CD8-positive, alpha-beta memory T cell (primary cell): ENCODE measurements at places on chromosomes 2 and 18.

- DNase-seq: no peak
Observed at GRCh38 chr18:51070545-51070944, 40.5 kb downstream of the SMAD4 start.

- DNase-seq: no peak
Observed at GRCh38 chr2:67374949-67375348, 22.2 kb upstream of the ETAA1 start.

DNA sequence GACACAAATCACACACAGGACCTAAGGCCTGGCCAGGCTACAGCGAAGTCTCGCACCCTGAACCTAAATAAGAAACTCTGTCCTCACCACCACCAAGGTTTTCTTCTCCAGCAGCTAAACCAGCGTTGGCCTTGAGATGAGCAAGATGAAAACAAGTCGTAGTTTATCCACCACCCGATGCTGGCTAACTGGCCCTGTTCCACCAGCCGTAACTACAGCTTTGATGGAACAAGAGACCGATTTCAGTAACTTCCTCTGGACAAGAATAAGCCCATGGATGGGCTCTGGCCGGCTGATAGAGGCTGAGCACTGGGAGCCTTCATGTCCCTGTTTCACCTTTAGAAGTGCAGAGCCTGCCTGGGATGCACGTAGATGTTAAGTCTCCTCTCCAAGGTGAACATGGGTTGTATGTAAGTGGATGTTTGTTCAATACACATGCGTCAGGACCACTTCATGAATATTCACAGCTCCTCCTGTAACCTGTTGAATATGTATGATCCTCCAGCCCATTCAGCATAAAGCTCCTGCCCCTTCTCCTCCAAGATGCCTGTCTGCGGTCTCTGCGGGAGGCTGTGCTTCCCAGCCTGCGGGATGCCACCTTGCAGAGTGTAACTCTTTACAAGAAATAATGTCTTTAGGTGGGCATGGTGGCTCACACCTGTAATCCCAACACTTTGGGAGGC is 24.2 kb downstream of the ADI1 start:
- no peak for DNase-seq

DNA sequence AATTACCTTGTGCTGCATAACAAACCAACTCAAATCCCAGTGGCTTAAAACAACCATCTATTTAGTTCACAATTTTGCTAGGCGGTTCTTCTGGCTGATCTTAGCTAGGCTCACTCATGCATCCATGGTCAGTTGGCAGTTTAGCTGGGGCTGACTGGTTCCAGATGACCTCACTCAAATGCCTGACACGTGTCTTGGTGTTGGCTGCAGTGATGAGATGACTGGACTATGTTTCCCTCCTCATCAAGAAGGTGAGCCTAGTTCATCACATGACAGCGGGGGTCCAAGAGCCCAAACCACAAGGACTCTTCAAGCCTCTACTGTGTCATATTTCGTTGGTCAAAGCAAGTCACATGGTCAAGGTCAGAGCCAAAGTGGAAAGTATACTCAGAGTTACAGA is 42.7 kb upstream of the ACTR3 start:
- DNase-seq: no peak

- DNase-seq: no peak
Observed at GRCh38 chr18:43061816-43062215, 53.7 kb downstream of the RIT2 start.

- no peak for DNase-seq
Observed at GRCh38 chr2:183222751-183223150, 98.5 kb downstream of the NUP35 start.

GRCh38 chr2:18988631-18989232 is 369.7 kb downstream of the OSR1 start:
- DNase-seq: no peak

- DNase-seq: no peak
Observed at GRCh38 chr2:196171946-196172345, 568 bp upstream of the STK17B start.

GRCh38 chr2:46679761-46680160 is 200.4 kb downstream of the TMEM247 start:
- no peak for DNase-seq

DNA sequence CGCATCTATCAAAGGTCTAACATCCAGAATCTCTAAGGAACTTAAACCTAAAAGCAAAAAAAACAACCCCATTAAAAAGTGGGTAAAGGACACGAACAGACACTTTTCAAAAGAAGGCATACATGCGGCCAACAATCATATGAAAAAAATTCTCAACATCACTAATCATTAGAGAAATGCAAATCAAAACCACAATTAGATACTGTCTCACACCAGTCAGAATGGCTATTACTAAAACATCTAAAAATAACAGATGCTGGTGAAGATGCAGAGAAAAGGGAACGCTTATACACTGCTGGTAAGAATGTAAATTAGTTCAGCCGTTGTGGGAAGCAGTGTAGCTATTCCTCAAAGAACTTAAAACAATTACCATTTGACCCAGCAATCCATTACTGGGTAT is 38.0 kb downstream of the PPP3R1 start:
- no peak for DNase-seq

DNA sequence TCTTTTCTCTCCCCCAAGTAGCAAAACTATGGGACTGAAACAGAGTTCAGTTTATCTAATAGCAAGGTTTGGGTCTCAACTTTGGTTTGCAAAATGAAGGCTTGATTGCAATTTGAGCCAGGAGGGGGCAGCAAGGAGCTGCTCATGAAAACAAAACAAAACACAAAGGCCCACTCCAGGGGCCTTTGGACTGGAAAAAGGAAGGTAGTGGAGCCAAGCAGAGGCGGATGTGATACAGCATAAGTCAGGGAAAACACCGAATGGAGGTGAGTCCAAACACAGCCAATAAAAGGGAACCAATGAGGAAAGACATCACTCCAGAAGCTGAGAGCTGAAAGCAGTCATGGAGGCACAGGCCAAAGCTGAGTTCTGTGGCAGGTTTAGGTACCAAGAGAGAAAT is 799.7 kb upstream of the ACVR2A start:
- no peak for DNase-seq

GRCh38 chr18:57866355-57866754 is 63.2 kb upstream of the ATP8B1 start:
- no peak for DNase-seq

DNA sequence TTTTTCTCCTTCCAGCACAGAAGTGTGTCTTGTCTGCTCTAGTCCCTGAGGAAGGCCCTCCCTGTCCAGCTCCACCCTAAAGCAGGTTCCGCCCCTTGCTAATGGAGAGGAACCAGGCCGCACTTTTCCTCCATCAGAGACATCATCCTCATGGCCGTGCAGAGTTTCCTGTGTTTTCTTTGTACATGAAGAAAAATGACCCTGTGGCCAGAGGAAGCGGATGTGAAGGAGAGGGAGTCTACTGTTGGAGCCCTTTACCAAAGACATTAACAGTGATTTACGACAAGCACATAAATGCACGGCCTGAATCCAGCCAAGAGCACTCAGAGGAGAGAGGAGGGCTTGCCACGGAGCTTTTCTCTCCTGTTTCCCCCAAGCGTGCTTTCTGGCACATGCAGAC is 109.5 kb downstream of the RNF144A start:
- no peak for DNase-seq

GRCh38 chr2:223041527-223042109 is 10.4 kb upstream of the KCNE4 start:
- no peak for DNase-seq

- no peak for DNase-seq
Observed at GRCh38 chr2:222698276-222698675, 26.8 kb downstream of the MOGAT1 start.

DNA sequence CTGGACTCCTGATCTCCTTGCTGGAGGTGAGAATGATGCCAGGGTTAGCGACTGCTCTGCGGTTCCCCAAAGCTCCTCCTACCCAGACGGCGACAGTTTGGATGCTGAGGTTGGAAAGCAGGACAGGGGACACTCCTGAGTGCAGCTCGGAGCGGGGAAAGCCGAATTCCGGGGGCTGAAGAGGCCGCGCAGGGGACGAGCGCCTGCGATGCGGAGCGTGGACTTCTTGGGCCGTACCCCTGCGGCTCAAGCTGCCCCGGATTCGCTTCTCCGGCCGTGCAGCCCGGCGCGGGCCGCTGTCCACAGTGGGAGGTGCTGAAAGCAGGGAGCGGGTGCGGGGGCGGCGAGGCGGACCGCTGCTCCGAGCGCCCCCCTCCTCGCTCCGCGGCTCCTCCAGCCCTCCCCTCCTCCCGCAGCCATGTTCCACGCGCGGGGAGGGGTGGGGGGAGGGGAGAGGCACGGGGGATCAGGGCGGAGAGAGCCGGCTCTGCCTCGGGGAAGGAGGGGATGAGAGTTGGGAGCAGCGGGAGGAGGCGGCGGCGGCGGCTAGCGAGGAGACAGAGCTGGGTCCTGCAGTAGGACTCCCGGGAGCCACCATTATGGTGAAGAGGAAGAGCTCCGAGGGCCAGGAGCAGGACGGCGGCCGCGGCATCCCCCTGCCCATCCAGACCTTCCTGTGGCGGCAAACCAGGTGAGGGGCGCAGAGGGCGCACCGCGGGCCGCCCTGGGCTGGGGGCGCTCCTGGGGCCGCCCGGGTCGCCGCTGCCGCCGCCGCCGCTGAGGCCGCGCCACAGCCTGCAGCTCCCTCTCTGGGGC is at the start of gene UNC80:
Gene UNC80, plus strand, starts transcription at position 359 of the 816 bp plus-strand sequence. Its CDS starts 241 bp downstream, at position 600.
- DNase-seq: no peak

- no peak for DNase-seq
Observed at GRCh38 chr18:12011199-12011956, 30.1 kb downstream of the IMPA2 start.

DNA sequence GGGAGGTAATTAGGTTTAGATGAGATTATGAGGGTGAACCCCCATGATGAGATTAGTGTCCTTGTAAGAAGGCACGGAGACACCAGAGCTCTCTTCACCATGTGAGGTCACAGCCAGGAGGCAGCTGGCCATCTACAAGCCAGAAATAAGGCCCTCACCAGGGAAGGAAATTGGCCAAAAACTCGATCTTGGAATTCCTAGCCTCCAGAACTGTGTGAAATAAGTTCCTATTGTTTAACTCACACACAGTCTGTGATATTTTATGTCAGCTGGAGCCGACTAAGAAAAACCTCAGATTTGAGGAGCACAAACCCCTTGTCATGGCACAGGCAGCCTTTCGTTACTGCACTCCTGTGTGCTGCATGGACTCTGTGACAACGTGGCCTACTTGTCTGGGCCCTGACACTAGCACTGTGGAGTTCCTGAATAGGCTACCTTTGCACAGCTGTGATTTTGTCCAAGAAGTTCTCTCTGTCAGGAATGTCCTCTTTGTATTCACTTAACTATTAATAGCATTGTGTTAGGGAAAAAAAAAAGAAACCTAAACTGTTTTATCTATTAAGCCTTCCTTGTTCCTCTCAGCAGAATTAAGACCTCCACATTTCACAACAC is 319.8 kb downstream of the TDRD15 start:
- DNase-seq: no peak

- DNase-seq: no peak
Observed at GRCh38 chr2:226396541-226396940, 403.1 kb downstream of the IRS1 start.

- no peak for DNase-seq
Observed at GRCh38 chr2:125901278-125901677, 754.7 kb upstream of the GYPC start.

- DNase-seq: no peak
Observed at GRCh38 chr2:44388877-44389276, 27.1 kb downstream of the CAMKMT start.

DNA sequence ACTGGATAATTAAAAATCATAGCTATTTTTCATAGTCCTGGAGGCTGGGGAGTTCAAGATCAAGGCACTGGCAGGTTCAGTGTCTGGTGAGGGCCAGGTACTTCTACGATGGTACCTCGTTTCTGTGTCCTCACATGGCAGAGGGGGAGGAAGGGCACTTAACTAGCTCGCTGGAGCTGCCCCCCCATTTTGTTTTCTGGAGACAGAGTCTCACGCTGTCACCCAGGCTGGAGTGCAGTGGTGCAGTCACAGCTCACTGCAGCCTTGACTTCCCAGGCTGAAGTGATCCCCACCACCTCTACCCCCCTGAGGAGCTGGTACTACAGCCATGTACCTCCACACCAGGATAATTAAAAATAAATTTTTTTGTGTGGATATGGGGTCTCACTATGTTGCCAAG is 40.3 kb downstream of the ASB1 start:
- DNase-seq: no peak

DNA sequence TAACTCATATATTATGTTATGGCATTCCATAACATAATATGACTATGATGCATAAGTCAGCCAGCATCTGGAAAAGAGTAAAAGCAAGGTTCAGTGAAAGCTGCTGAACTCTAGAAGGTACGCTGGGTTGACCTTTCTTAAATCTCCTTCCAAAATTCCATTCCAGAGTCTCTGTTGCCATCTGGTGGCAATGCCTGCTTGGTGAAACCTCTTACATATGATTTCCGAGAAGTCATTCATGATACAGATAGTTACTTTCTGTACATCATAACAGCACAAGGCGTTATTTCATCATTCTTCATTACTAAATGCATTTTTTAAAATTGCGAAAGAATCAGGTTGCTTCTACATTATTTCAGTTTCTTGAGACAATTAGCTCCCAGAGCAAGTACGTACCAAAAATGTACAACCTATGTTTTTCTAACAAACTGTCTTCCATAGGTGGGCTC is 7.0 kb upstream of the EPG5 start:
- peak; percentile 57 for DNase-seq

DNA sequence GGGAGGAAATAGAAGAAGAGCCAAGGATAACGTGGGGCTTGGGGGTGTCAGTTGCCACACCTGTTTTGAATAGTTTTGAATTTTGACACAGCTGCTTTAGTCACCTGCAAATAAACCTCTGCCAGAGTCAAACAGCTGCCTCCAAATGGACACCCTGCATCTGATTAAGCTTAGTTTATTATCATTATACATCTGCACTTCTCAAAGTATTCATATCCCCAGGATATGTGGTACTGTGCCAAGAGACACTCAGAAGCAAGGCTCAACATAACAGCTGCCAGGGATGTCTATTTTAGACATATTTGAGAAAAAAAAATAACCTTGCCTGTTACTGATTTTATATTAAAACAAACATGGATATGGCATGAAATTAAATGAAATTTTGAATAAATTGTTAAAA is 122.5 kb upstream of the WDR75 start:
- DNase-seq: no peak

GRCh38 chr2:31110431-31110830 is 27.8 kb downstream of the GALNT14 start:
- DNase-seq: no peak

DNA sequence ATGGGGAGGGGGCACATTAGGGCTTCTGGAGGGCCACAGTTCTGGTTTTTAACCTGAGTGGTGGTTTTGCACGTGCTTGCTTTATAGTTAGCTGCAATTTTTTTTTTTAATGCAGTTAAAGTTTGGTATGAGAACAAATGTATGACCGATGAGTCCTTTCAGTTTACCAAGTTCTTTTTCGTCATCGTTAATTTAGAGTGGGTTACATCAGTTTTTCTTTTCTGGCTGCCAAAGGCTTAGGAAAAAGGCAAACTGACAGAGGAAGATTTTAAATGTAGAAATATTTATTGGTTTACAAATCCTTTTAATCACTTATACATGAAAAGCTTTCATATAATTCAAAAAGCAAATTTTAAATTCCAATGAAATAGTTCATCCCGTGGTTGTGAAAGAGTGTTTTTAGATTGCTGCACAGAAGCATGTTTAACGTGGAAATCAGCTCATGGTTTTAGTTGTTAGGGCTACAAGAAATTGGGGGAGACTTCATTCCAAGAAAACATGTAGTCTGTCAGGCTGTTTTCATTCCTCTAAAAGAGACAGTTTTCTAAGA is 82.9 kb downstream of the MSH2 start:
- DNase-seq: no peak

GRCh38 chr2:26959331-26959730 is 11.1 kb upstream of the MAPRE3 start:
- no peak for DNase-seq

- DNase-seq: no peak
Observed at GRCh38 chr2:81894451-81894990, 1590.0 kb upstream of the LRRTM1 start.
